ENCODE measurements at places on chromosomes 3 and 15. TPM values are rescaled to one million over a fixed set of nuclear protein-coding genes. Genes with fewer than 3 reads are reported as not detected.
A peak's percentile ranks its signal among the peaks of the same experiment; 100 is the strongest.

The ZPLD1 gene
- total RNA-seq = under 0.01 TPM

The RPUSD2 gene
- total RNA-seq = 11.5 TPM

The TEX55 gene
- total RNA-seq = not detected

The SLC24A1 gene
- total RNA-seq = 11.8 TPM

The PARP15 gene
- 3.2 TPM for total RNA-seq

The SAMD7 gene
- not detected for total RNA-seq

The CDCP1 gene
- total RNA-seq = 7.6 TPM

The GOLGA8A gene
- 27.5 TPM for total RNA-seq

The TUBGCP5 gene
- total RNA-seq = 32.6 TPM

The CHCHD4 gene
- 9.1 TPM for total RNA-seq

The LRRIQ4 gene
- 0.29 TPM for total RNA-seq

The LRRC34 gene
- total RNA-seq = 2.2 TPM

The PTX3 gene
- total RNA-seq = 537 TPM

The FOXB1 gene
- total RNA-seq = not detected

The LHFPL4 gene
- under 0.01 TPM for total RNA-seq

The KBTBD13 gene
- total RNA-seq = not detected

GRCh38 chr3:37546876-37547275 lies 314.8 kb upstream of the CTDSPL start:
- peak; percentile 90 for DNase-seq

DNA sequence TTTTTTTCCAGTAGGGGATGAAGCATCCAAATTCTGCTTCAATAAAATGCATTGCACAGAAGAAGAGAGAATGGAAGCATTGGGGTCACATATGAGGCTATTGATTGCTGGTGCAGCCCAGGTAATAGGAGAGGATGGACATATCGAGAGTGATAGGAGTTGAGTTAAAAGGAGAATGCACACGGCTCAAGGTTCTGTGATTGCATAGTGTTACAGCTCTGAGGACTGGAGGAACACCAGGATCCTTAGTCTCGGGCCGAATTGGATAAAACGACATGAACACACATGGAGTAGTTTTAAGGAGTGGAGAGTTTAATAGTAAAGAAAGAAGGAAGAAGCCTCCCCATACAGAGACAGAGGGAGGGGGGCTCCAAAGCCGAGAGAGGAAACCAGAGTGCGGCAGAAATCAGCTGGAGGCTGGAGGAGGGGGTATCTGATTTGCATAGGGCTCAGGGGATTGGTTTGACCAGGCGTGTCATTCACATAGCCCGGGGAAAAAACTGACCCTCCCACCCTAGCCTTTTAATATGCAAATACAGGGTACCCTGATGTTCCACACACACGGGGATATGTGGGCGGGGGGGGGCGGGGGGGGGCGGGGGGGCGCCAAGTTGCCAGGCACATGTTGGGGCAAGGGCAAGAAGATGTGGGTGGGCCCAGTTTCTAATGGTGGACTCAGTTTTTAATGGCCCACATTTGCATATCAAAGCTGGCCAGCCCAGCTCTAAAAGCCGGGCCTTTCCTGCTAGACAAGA lies 156.9 kb downstream of the AGBL1 start:
- DNase-seq = no peak

DNA sequence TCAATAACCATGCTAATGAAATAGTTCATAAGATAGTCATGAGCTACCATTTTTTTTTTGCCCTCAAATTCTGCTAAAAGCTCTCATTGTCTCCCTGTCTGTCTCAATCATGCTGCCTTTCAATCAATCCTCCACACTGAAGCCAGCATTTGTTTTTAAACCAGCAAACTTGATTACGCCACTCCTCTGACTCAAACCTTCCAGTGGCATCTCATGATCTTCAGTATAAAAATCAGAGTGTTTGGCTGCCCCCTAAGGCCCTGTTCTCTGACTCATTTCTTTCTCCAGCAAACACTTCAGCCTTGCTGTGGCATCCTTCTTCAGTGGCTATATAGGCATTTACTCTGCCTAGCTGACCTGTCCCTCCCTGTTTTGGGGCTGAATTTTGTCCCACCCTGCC lies 36.0 kb upstream of the EOMES start:
- DNase-seq = peak; percentile 77

GRCh38 chr3:55467099-55467498 lies 20.0 kb downstream of the WNT5A start:
- peak; percentile 90 for DNase-seq

DNA sequence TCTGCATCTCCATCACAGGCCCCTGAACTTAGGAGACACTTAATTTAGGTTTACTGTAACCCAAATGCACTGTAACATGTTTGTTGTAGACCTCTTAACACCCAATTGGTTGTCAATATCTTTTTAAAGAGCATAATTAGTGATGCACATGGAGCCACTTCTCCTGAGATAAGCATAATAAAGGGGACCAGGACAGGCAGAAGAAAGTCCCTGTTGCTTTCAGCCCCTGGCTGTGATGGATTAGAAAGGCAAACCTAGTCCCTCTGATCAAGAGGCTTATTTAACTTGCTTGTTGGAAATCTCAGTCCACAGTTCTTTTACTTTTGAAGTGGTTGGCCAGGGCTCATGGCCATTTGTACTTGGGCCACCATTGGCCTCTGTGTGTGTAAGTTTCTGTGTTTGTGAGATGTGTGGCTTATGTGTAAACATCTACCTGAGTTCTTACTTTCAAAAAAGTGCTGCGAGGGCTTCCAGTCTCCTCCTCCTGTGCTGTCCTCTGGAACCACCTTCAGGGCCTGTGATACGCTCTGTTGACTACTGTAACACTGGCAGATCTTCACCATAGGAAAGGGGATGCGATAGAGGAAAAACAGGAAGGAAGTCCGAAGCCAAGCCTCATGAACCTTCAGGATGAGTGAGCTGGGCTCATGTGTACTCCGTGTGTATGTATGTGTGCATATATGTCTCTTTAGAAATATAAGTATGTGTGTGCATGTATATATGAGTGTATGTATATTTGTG lies 136.2 kb downstream of the EPHB1 start:
- no peak for DNase-seq

DNA sequence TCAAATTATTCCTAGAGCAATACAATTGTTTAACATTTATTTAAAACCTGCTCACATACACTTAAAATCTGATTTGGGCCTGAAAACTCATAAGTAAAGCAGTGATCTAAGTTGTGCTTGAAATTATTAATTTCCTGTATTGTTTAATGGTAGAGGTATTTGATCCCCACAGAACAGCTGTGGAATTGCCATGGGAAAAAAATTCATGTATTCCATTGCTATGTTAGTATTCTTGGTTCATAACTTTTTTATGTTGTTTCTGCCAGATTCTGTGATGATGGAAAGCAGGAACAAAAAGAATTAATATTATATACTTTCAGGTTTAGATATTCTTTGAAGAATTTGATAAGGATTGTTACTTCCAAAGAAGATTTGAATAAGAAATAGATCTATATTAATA lies 831.5 kb upstream of the NR2F2 start:
- no peak for DNase-seq

DNA sequence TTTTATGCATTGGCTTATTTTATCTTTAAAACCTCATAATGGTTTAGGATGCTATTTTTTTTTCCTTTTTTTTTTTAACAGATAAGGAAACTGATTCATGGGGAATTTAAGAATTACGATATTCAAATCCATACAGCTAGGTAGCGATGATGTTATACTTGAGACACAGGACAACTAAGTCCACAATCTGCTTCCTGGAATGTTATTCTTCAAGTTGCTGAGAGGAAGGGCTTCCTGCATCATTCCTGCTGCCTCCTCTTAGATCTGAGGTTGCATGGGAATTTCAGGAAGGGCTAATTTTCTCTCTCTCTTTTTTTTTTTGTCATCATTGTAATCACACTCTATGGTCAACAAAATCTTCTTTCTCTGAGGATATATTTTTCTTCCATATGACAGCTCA lies 595.5 kb downstream of the GRM7 start:
- DNase-seq = no peak

- peak; percentile 47 for DNase-seq
Observed at GRCh38 chr3:31361371-31362273, 171.1 kb upstream of the STT3B start.

DNA sequence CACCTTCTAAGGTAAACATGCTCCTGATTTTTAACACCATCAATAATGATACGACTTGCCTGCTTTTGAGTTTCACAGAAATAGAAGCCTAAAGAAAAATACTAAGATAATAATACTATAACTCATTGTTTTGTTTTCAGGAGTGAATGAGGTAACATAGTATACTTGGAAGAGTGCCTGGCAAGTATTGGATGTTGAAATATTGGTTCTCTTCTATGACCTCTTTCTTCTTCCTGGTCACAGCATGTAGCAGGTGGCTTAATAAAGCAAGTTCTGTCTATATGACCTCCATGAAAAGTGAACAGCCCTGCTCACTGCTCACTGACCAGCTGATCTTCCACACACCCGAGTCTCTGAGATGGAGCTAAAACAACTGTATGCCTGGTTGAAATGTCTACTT lies 312.3 kb upstream of the ONECUT1 start:
- DNase-seq = no peak

GRCh38 chr15:65771870-65772269 lies 20.2 kb downstream of the DENND4A start:
- no peak for DNase-seq

DNA sequence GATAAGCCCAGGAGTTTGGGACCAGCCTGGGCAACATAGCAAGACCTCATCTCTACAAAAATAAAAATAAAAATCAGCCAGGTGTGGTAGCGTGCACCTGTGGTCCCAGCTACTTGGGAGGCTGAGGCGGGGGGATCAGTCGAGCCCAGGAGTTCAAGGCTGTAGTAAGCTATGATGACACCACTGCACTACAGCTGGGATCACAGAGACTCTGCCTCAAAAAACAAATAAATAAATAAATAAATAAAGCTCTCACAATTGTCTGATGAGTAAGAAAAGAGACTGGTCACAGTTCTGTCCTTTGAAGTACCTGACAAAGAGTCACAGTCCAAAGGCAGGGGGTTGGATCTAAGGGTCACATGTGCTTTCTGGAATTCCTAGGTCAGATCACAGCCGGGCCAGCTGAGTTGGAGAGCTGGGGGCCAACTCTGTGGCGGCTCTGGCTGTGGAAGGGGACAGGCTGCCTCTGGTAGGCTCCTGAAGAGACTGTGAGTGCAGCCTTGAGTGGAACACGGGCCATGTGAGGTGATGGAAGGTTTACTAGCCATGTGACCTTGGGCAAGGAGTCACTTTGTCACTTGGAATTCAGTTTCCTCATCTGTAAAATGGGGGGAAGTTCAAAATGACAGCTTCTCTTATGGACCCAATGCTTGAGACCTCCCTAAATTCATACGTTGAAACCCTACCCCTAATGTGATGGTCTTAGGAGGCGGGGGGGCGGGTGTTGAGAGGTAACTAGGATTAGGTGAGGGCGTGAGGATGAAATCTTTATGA lies 47.2 kb downstream of the WHAMM start:
- no peak for DNase-seq

- DNase-seq = no peak
Observed at GRCh38 chr15:90407871-90408317, 19.9 kb downstream of the IQGAP1 start.

DNA sequence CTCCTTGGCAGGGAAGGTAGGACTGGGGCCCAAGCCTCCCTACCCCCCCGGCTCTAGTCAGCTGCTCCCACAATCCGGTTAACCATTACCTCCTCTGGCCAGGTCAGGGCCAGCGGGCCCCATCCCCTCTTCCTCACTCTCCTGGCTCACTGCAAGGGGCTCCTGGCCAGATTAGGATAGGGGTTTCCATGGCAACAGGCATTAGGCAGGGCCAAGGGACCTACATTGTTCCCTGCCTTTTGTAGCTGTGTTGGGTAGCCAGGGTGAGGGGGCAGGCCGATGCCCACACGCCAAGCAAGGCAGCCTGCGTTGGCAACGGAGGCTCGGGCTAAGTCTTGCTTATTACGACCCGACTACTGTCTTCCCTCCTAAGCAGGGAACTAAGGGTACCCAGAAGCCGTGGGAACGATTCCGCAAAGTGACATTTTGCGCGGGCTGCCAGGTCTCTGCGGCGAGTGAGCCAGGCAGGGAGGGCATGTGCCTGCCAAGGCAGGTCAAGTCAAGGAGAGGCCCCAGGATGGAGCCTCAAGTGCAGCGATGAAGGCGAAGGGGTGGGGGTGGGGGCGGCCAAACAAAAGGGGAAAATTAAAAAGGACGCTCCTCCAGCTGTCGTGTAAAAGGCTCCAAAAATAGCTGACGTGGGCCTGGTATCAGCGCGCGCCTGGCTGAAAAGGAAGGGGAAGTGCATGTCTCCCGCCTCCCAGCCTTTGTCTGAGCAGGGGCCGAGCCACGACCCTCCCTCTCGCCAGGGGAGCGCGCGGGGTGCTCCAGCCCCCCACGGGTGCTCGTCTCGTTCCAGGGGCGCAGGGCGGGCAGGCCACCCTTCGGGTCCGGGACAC lies 919 bp downstream of the IDH2 start:
- DNase-seq = peak; percentile 83

GRCh38 chr3:31971607-31972006 lies 9.5 kb downstream of the OSBPL10 start:
- DNase-seq = no peak

Measured in osteoblast (primary cell).